ENCODE measurements at places on chromosomes 11 and 22.
A peak's percentile ranks its signal among the peaks of the same experiment; 100 is the strongest.

DNA sequence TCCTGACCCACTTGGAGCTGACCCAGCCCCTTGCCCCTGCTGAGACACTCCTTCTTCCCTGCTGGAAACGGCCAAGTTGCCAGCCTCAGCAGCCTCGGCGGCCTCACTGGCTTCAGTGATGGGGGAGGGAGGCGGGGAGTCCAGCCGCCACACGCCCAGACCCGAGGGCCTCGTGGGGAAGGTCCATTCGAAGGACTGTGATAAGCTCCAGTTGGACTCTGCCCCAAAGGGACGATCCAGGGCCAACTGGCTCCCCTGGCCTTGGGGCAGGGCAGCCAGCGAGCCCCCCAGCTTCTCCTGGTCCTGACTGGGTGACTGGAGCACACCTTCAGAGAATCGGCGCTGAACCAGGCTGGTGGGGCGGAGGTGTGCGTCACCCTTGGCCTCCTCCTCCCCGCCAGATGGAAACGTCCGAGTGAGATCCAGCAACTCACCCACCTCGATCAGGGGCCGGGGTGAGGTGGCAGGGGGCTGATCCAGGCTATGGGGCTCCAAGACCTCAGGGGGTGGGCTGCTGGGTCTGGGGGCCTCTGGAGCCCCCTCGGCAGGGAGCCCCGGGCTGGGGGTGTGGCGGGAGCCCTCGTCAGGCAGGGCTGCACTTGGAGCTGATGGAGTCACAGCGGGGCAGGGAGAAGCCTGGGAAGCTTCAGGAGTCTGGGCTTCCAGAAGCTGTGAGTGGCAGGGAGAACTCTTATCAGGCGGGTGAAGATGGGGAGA is 11.5 kb downstream of the TNKS1BP1 start:
- DNase-seq, result no peak

- peak; percentile 18 for DNase-seq
Observed at GRCh38 chr11:21511835-21512440, 680.9 kb upstream of the ANO5 start.

DNA sequence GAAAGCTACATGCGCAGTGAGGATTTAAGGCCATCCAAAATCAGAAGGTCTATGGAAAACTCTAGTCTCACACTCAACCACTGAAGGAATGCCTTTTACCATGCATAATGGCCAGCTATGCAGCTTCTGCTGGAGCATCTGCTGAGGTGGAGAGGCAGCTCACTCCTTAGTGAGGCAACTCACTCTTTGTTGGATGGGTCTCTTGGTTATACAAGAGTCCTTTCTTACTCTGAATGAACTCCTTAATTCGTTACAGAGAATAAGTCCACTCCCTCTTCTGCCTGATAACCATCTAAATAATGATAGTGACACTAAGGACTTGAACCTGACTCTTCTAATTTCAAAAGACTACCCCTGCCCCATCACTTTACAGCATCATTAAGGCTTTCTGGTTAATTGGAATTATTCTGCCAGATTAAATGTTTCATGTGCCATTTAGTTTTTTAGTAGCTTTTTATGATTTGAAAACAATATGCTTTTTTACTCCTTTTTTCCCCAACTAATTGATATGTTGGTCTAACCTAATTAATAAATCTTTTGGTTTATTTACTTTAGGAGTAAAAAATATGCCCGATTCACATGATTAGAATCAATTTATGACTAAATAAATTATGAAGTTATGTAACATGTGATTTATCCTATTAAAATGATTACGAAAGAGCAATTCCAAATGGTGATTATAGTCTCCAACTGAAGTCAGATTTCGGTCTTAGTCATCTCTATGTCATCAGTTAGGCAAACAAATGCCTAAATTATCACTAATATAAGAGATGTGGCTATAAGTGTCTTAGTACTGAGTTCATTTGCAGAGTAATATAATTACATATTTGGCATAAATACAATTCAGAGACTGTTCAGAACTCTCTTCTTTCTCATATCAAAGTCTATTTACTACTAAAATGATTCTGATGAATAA is 286.7 kb upstream of the CCDC90B start:
- peak; percentile 67 for DNase-seq

GRCh38 chr11:60922906-60923305 is 1.4 kb upstream of the TMEM132A start:
- no peak for DNase-seq

- DNase-seq, result peak; percentile 78
Observed at GRCh38 chr11:102237096-102237735, 80.1 kb upstream of the BIRC3 start.

DNA sequence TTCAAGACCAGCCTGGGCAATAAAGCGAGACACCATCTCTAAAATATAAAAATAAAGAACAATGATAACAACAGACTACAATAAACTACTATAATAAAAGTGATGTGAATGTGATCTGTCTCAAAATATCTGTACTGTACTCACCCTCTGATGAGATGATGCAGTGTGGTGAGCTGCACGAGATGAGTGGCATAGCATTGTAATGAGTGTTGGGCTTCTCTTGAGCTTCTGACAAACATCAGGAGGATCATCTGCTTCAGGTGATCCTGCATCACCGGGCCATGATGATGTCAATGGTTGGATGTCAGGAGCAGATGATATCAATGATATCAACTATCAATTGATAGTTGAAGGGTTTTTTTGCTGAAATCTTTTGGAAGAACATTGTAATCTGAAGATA is 52.4 kb upstream of the INCENP start:
- DNase-seq, result no peak

DNA sequence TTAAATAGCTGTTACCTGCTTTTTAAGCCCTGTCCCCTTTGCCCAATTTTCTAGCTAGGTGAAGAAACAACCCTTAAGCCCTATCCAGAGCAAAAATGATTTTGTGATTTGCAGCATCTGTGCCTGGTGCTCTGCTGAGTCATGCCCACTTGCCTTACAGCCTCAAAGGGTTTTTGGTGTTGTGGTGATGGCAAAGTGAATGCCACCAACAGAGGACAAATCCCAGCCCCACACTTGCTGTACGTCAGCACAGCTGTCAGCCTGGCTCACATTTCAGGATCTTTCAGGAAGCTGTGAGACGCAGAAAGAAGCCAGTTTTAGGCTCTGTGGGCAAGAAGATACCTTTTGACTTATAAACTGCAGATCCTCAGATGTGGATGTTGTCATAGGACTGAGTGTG is 401.7 kb downstream of the TENM4 start:
- DNase-seq, result peak; percentile 34

GRCh38 chr11:116511684-116512083 is 261.1 kb downstream of the BUD13 start:
- DNase-seq, result no peak

GRCh38 chr11:46105926-46106325 is 15.3 kb downstream of the PHF21A start:
- no peak for DNase-seq

DNA sequence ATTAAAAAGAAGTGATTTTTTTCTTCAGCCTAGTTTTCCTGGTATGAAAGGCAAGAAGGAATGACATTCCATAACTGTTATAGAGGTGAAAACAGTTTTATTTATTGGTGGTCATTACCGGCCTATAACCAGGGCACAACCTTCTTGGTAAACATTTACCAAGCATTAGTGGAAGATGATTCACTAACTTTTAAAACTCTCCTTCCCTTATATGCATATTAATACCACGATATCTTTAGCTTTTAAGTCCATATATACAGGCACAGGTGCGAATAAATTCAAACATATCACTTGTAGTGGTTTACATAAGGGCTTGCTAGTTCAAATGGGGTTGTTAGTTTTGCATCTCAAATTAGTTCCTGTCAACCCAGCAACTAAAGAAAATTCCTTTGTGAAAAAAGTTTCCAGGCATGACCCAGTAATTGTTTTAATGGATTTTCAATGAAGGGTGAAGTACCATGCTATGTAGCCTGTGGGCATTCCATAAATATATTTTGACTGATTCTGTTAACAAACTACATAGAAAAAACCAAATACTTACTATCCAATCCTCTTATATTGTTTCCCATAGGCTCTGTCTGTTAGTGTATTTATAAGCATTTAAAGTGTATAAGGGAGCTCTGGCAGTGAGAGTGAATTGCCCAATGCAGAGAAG is 30.6 kb upstream of the ROBO3 start:
- no peak for DNase-seq

GRCh38 chr11:115256397-115257197 is 247.6 kb downstream of the CADM1 start:
- no peak for DNase-seq

GRCh38 chr11:47616726-47617416 is 22.7 kb upstream of the C1QTNF4 start:
- DNase-seq, result peak; percentile 68

DNA sequence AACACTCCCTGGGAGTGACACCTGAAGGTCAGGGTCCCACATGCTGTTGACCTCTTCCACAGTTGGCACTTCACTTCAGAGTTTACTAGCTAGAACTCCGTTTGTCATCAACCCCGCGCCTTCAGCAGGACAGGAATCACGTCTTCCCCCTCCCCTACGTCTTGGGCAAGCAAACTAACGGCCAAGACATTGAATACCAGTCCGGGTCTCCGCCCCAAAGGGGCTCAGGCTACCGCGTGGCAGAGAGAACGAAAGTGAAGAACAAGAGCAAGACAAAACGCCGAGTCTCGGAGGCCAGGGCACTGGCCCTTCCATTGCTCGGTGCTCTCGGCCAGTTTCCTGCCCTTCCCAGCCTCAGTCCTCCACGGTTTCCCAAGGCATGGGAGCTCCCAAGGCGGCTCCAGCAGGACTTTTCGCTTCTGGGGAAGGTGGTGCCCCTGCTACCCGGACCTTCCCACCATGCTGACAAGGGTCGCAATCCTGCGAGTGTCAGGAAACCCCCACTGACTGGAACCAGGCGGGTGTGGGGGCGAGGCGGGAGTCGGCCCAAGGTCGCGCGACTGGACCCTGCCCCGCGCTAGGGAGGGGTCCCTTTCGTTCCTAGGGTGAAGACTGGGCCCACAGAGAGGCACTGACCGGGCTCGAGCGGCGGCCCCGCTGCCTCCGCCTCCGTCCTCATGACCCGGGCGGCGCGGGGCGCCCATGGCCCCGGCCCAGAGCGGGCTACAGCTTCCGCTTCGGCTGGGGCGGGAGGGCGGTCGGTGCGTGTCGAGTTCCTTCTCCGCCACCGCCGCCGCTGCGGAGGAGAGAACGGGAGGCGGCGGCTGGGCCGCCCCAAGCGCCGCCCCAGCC is at the start of gene GUCD1:
Gene GUCD1, minus strand, starts transcription at position 826 of the 852 bp plus-strand sequence. Its CDS starts 147 bp downstream, at position 679.
- peak; percentile 34 for DNase-seq

GRCh38 chr11:128246364-128246801 is 341.0 kb downstream of the ETS1 start:
- DNase-seq, result peak; percentile 92

- no peak for DNase-seq
Observed at GRCh38 chr22:37202716-37203115, 9.6 kb downstream of the SSTR3 start.

DNA sequence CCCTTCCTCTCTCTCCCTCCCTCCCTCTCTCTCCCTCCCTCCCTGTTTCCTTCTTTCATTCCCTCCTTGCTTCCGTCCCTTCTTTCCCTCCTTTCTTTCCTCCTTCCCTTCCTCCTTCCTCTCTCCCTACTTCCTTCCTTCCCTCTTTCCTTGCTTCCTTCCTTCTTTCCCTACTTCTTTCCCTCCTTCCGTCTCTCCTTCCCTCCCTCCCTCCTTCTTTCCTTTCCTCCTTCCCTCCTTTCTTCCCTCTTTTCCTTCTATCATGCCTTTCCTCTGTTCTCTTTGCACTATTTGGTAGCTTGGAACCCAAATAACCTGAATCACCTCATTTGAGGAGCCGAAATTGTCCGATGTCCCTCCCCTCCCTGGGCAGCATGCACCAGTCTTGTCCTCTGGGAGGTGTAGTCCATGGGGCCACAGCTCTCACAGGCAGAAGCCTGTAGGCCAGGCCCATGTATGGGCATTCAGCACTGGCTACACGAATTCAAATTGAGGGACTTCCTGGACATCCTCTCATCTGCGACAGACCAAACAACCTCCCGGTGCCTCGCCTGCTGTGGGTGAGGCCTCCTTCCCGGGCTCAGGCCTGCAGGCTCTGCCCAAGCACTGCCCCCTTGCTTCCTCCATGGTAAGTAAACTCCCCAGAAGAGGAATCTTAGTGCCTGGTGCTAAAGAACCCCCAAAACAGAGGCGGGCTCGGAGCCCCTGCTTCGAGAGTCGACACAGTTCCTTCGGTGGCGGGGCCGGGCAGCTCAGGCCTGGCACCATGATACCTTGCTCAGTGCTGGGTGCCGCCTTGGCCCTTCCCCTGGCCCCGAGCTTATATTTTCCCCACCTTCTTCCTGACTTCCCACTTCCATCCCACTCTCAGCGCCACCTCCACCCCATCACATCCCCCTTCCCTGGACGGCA is 454.1 kb upstream of the CADM1 start:
- DNase-seq, result no peak

GRCh38 chr11:15884777-15885540 is 471.4 kb downstream of the SOX6 start:
- no peak for DNase-seq

- no peak for DNase-seq
Observed at GRCh38 chr22:26124991-26125725, 44.1 kb upstream of the SEZ6L start.

DNA sequence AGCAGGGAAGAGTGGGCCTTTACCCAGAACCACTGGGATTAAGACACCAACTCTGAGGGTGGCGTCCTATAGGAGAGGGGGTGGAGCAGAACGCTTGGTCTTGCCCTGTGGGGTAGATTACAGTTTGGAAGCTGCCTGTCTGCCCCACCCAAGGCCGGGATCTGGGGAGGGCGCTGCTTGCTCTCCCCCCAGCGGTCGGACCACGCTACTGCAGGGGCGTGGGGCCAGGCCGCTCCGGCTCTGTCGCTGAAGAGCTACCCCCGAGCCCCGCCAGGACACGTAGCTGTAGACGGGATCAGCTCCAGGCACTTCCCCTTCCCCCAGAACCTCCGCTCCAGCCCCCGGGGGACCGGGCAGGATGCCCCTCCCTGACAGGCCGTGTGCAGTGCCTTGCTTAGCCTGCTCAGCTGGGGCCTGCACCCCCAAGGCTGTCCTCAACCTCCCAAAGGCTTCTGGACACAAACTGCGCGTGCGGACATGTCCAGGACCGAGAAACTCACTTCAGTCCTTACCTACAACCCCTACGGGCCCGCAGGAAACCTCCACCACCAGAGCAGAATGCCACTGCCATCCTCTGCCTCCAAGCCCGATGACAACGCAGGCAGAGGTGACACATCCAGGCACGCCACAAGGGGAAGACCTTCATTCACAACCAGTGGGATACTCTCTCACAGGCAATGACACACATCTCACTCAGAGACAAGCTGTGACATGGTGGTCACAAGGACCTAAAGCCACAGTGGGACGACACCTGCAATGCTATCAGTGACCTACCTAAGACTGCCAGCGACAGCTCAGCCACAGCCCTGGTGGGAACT is 3.6 kb downstream of the AHNAK start:
- DNase-seq, result peak; percentile 83

- no peak for DNase-seq
Observed at GRCh38 chr11:34747251-34747650, 126.4 kb downstream of the EHF start.

GRCh38 chr11:95284057-95285052 is 53.4 kb upstream of the SESN3 start:
- DNase-seq, result no peak

Measured in fibroblast of skin of abdomen (primary cell).